ENCODE measurements at places on chromosomes 4 and X.

- DNase-seq = no peak
Observed at GRCh38 chr4:129950217-129950616, 854.3 kb downstream of the C4orf33 start.

DNA sequence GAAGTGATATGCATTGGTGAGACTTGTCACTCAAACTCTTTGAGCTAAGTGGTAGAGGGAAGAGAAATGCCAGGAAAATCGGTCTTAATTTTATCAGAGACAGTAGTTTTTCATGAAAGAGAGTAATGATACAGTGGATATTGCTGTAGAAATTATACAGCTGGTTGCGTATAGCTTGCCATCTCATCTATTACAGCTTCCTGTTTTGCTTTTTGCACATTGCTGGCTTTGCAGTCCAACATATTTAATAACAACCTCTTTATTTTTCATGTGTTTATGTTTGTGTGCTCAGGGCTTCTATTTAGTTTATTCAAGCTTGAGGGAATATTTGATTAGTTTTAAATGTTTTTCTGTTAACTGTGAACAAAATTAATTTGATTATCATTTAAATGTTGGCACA is 11.5 kb downstream of the SMAD1 start:
- DNase-seq = no peak

- DNase-seq = peak; percentile 43
Observed at GRCh38 chr4:112287258-112287989, 1.7 kb upstream of the TIFA start.

DNA sequence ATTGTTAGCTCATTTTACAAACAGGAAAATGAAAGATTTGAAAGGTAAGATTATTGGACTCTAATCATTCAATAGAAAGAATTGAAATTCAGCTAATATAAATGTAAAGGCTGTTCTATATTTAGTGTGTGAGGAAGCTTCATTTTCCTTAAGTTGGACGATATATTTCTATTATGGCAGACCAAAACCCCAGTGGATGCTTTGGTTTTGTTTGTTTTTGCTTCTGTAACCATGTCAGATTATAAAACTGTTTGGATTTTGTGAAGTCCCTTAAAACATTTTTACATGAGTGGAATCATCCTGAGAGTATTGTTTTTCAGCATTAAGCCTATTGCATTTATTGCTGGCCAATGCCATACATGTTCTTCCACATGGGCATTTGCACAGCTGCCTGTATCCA is 110.2 kb upstream of the ENPEP start:
- no peak for DNase-seq

DNA sequence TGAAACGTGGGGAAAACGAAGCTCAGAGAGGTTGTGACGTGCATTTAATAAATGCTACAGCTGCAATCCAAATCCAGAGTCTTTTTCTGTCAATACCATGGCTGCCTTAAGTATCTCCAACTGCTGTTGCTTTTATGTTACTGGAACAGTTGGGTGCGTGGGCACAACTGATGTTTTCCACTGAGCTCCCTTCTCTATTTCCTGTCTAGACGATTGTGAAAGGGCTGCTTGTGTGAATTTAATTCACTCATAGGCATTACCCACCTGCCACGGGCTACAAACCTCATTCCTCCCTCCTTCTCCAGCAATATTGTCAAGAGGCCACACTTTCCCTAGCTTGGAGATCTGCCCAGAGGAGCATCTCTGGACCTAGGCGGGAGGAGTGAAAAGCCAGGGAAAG is 526.0 kb downstream of the MID1IP1 start:
- no peak for DNase-seq

- DNase-seq = no peak
Observed at GRCh38 chrX:2498781-2499302, 1.9 kb downstream of the DHRSX start.

- peak; percentile 63 for DNase-seq
Observed at GRCh38 chr4:1200425-1201035, 28.1 kb upstream of the SPON2 start.

- no peak for DNase-seq
Observed at GRCh38 chrX:94961730-94962129, 1287.7 kb downstream of the FAM133A start.

GRCh38 chrX:155819966-155820491 is 61.1 kb upstream of the VAMP7 start:
- DNase-seq = no peak

DNA sequence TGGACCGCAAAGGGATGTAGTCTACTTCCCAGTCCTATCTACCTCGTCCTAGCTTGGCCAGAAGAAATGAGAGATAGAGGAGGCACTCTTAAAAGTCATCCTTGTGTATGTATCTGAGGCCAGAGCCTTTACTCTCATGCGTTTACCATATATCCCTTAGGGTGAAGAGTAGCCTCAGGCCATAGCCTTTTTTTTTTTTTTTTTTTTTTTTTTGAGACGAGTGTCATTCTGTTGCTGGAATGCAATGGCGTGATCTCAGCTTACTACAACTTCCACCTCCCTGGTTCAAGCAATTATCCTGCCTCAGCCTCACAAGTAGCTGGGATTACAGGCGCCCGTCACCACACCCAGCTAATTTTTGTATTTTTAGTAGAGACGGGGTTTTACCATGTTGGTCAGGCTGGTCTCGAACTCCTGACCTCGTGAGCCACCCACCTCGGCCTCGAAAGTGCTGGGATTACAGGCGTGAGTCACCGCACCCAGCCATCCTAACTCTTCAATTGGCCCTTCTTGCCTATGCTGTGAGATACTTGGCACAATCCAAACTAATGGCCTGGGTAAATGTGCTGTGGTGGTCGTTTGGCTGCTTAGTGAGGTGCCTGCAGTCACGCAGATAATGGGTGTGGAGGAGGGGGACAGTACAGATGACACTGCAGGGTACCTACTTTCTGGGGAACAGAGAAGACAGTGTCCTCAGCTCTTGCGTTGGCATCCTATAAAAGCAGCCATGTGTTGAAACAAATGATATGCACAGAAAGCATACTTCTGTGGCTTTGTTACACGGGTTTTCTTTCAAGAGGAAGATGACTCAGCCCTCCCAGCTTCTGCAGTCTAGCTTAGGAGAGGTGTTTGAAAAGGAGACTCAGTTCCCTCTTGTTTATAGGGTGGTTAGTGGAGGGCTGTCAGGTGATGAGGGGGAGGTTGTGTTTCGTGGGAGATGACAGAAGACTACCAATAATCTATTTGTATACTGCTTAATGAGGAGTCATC is 10.4 kb upstream of the DGAT2L6 start:
- DNase-seq = no peak

- DNase-seq = no peak
Observed at GRCh38 chrX:22069586-22069985, 37.5 kb downstream of the PHEX start.

DNA sequence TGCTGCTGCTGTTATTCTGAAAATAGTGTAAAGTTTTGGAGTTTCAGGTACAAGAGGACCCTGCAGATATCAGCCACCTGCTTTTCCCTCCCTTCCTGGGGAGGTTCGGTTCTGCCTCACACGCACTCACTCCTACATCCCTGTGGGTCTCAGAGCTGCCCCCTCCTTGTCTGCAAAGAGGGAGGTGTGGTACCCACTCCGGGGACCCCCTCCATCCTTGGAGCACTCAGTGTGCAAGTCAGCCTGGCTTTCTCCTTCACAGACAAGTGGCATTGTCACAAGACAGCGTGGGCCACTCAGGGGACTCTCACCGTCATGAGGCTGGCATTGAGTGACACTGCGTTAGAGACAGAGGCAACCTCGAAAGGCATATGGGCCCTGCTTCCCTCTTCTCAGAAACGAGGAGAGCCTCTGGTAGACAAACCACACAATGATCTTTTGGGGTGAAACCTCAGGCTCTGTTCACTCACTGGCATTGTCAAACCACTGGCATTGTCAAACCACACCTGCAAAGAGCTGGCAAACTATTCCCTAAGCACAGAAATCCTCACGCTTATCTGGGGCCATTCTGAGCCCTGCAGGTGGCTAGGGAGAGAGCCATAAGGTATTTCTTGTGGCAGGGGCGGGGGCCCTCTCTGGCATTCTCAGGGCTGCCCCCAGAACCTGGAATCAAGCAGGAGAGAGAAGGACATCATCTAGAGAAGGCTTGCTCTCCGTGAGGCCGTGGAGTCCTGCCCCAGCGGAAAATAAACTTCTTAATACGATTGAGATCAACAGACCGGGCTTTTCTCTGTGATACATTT is 285.0 kb downstream of the SHOX start:
- peak; percentile 46 for DNase-seq

- DNase-seq = no peak
Observed at GRCh38 chr4:123953566-123953965, 557.0 kb downstream of the SPRY1 start.

- no peak for DNase-seq
Observed at GRCh38 chr4:124123721-124124120, 588.8 kb downstream of the ANKRD50 start.

GRCh38 chrX:99495453-99495852 is 914.6 kb downstream of the PCDH19 start:
- DNase-seq = no peak

GRCh38 chrX:16770970-16771482 is 15.2 kb upstream of the TXLNG start:
- DNase-seq = no peak

GRCh38 chrX:9492901-9493300 is 28.0 kb downstream of the TBL1X start:
- DNase-seq = no peak

DNA sequence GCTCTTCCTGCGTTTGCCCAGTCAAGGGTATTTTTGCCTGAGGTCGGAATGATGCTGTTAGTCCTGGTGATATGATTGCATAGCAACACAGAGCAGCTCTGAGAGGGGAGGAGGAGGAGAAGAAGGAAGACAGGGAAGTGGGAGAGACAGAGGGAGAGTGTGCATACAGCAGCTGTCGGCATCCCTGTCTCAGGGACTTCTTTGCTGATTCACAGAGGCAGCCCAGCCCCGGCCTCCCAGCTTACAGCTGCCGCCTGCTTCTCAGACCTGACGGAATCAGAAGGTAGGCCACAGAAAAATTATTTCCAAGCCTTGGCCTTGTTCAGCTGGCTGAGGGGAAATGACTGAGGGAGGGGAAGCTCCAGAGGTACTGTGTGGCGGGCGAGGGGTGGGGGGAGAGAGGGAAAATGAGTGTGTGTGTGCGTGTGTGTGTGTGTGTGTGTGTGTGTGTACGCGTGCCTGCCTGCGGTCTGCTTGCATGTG is 319 bp downstream of the DRP2 start:
- DNase-seq = no peak

DNA sequence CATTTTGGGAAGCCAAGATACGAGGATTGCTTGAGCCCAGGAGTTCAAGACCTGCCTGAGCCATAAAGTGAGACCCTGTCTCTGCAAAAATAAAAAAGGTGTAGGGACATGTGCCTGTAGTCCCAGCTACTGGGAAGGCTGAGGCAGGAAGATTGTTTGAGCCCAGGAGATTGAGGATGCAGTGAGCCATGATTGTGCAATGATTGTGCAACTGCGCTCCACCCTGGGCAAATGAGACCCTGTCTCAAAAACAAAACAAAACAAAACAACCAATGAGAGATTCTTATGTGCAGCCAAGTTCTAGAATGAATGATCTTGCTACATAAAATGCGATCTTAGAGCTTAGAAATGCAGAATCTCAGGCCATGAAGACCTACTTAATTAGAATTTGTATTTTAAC is 22.5 kb downstream of the SLC9B2 start:
- no peak for DNase-seq

DNA sequence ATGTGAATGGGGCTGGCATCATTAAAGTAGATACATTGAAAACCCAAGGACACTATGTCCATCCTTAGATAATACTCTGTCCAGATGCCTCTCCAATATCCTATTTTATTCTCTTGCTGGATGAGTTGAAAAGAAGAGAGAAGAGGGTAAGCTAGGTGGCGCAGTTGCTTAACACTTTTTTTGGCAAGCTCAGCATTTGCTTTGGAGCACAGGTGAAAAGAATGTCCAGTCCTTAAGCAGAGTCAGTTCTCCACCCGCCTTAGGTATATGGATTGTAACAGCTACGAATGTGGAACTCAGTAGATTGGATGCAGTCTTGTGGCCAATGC is 208.4 kb downstream of the NWD2 start:
- DNase-seq = peak; percentile 60

- DNase-seq = no peak
Observed at GRCh38 chr4:81839347-81840042, 367.8 kb upstream of the RASGEF1B start.

- DNase-seq = no peak
Observed at GRCh38 chr4:122131562-122132157, 20.5 kb upstream of the BLTP1 start.

DNA sequence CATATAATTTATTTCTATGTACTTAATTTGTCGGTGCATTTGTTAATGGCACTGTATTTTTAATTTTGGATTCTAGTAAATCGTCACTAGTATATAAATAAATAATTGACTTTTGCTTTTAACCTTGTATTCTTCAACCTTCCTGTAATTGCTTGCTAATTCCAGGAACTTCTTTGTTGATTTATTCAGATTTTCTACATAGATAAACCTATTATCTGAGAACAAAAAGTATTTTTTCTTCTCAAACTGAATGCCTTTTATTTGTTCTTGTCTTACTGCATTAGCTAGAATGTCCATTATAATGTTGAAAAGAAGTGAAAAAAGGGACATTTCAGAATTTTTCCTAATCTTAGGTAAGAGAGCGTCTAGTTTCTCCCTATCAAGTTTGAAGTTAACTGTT is 839.1 kb downstream of the SH3BGRL start:
- DNase-seq = no peak

GRCh38 chr4:119517361-119518229 is 111.0 kb downstream of the PDE5A start:
- no peak for DNase-seq

- no peak for DNase-seq
Observed at GRCh38 chr4:73974352-73974751, 7.5 kb downstream of the PF4 start.

GRCh38 chrX:135923353-135923752 is 29.8 kb downstream of the SAGE1 start:
- DNase-seq = no peak

- DNase-seq = no peak
Observed at GRCh38 chr4:23929248-23929647, 39.4 kb upstream of the PPARGC1A start.

DNA sequence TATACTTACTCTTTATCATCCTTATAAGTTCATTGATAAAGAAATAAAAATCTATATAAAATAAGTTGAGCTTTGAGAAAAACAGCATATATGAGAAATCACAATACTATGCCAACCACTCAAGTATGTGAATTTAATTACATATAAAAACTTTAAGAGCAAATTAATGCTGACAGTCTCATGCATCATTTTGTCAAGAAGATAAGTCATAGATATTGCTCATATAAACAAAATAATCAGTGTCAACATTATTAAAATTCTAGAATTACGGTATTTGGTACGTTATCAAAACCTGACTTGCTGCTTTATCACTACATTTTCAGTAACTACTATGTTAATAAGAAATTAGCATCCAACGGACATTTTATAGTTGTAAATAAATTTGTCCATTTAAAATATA is 111.2 kb downstream of the FBXO8 start:
- DNase-seq = no peak

GRCh38 chr4:10097906-10098779 is 18.5 kb downstream of the WDR1 start:
- no peak for DNase-seq

Data from T-helper 2 cell (primary cell).